Stimulated activated effector memory CD8-positive, alpha-beta T cell treated with anti-CD3 and anti-CD28 coated beads, Interleukin-12 subunit alpha, Interleukin-12 subunit beta, amount 100 ng/mL, for 72 hours (primary cell): ENCODE measurements at places on chromosomes 7 and 10.

DNA sequence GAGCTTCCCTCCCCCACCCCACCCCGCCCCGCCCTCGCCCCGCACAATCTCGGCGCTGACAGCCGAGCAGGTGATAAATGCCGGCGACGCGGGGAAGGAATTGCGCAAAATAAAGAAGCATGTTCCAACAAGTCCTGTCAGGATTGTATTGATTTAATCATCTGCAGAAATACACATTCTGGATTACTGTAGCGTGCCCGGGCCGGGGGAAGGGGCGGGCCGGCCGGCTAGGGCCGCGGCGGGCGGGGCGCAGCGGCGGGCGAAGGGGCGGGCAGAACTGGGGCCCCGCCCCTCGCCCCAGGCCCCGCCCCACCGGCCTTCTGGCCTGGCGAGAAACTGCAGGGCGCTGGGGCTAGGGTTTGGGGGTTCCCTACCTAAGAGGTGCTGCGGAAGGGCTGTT, 88.9 kb upstream of the PAX2 start:
- no peak for DNase-seq

GRCh38 chr7:1320616-1321240, 88.1 kb downstream of the UNCX start:
- DNase-seq, result no peak

DNA sequence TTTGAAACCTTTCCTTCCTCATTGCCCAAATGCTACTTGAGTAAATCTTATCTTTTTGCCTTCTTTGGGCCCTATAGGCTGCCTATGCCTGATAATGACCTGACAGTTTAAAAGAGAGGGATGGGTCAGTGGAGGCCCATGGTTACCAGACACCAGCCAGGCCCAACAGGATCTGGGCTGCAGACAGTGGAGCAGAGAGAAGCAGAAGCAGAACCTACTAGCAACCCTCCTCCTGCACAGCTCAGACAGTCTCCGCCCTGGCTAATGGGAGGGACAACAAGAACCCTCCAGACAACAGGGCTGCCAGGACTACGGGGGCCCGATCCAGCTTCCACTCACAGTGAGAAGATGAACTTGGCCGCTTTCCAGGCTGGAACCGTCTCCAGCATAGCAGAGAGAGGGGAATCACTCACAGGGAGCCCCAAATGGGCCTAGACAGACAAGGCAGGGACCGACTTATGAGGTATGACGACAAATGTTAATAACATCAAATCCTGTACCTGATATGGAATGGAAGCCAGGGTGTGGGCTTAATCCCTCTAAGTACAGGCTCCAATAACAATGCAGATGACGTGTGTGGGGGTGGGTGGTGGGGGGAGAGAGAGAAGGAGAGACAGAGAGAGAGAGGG, 31.7 kb upstream of the DGKI start:
- DNase-seq, result no peak

GRCh38 chr7:99004781-99005500, 126.6 kb downstream of the TRRAP start:
- DNase-seq, result no peak

- DNase-seq, result no peak
These were observed 249.2 kb downstream of the PLXNA4 start for GRCh38 chr7:132326878-132327589.

- DNase-seq, result no peak
These were observed 6.3 kb upstream of the IL2RA start for GRCh38 chr10:6068422-6068821.

DNA sequence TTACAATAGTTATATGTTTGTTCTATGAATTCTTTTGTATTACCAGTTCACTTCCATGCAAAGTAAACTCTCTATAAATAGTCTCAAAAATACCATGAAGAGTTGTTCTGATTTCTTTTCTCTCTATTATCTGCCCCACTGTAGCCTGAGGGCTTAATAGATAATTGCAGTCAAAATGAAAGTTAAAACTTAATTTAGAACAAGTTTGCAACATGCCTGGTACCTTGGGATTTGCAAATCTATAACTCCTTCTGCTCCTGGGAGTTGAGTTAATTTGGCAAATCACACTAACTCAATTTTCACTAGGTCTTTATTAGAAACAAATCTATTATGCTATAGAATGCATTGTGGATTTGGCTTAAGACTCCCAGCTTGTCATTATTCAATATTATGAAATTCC, 21.8 kb upstream of the NDUFA5 start:
- no peak for DNase-seq

- no peak for DNase-seq
These were observed 6.1 kb downstream of the CCAR1 start for GRCh38 chr10:68727146-68727545.

GRCh38 chr10:44962870-44963738, 3.5 kb downstream of the RASSF4 start:
- no peak for DNase-seq

DNA sequence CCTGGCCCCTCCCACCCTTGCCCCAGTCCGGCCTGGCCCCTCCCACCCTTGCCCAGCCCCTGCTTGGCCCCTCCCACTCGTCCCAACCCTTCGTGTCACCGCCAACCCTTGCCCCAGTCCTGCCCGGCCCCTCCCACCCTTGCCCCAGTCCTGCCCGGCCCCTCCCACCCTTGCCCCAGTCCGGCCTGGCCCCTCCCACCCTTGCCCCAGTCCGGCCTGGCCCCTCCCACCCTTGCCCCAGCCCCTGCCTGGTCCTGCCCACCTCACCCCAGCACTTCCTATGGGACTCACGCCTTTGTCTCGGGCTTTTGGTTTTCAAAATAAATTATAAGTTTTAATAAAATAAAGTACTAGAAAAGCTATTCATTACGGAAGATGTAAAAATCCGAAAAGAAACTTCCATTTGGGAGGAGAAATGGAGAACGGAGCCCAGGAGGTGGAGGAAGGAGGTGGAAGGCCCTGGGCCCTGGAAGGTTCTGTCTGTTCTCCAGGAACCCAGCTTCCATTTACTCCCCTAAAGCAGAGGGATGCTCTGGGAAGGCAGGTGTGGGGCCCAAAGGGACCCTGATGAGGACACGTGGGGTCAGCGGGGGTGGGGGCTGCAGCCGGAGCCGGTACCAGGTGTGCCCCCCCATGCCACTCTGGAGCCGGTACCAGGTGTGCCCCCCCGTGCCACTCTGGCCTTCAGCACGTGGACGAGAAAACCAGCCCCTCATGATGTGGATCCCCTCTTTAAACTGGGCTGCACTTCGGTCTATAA, 52.2 kb downstream of the PWWP2B start:
- no peak for DNase-seq

DNA sequence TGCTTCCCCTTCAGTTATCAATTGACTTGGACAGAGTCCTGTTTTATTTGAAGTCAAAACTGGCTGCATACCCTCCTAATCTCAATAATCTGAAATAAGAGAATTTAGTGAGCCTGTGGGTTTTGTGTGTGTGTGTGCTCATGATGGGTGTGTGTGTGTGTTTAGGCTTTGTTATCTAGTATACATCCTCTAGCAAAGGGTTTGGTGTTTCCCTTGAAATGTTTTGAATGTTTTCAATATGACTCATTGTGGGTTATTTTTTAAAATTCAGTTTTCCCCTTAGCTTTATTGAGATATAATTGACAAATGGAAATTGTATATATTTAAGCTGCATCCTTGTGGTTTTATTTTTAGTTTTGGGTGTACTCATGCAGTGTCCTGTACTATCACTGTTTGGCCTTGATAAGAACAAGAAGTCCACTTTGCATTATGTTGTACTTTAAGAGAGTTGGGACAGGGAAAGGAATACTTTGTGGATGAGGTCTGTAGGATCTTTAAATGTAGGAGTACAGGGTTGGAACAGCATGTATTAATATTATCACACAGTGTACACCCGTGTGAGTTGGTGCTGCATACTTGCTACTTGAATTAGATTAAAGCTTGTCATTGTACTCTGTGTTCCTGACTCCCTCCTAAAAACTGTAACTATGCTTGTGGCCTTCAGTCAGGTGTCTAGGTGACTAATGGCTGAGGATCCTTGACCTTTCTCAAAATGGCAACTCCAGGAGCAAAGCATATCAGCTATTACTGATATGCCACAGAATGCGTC, 58.3 kb downstream of the VCL start:
- no peak for DNase-seq

- DNase-seq, result no peak
These were observed 19.6 kb upstream of the EFCAB10 start for GRCh38 chr7:105600720-105601550.

- DNase-seq, result no peak
These were observed 2.3 kb downstream of the FBXO24 start for GRCh38 chr7:100588438-100588837.

GRCh38 chr7:28106321-28106829, 74.2 kb downstream of the JAZF1 start:
- no peak for DNase-seq

DNA sequence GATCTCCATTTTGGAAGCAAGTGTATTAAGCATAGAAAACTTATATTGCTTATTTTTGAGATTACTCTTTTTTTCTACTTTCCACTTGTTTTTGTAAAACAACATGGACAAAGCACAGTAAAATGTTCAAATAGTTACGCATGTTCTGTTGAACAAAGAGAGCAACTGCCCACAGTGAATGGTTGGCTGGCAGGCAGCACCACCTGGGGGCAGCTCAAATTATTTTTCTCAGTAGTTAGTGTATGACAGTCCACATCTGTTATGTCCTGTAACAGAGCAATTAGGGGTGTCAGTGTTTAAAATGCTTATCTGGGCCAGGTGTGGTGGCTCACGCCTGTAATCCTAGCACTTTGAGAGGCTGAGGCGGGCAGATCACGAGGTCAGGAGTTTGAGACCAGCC, 46.1 kb upstream of the CACUL1 start:
- no peak for DNase-seq

- peak; percentile 75 for DNase-seq
These were observed 72.6 kb downstream of the PFKFB3 start for GRCh38 chr10:6275022-6275997.

GRCh38 chr7:157077021-157077420, 61.7 kb upstream of the UBE3C start:
- DNase-seq, result no peak
